ENCODE measurements at places on chromosomes 12 and 14.

GRCh38 chr12:18479256-18479655, 217.9 kb downstream of the PIK3C2G start:
- DNase-seq: no peak

DNA sequence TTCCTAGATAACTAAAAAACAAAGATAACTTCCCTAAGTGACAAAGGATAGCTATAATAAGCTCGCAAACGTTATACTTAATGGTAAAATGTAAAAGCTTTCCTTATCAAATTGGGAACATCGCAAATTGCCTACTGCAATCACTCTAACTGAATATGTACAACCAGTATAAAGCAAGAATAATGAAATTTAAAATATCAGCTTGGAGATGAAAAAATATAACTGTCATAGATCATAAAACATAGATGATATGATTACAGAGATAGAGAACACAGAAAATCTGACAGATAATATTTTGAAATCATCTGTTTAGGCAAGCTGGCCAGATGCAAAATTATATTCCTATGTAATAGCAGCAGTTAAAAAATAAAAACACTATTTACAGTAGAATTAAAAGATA, 64.0 kb downstream of the BCAT1 start:
- no peak for DNase-seq

DNA sequence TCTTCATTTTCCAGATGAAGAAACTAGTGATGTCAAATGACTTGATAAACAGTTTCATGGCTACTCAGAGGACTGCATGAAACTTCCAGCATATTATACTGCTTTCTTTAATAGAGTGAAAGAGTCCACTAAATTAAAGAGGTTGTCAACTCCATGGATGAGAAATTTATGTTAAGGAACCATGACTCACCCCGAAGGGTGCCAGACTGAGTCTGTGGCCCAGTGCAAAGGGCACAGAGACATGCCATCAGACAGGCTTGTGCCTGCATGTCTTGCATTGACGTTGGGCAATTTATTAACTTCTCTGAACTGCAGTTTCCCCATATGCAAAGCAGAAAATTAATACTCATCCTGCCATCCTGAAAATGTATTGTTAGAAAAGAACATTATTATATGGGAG, 382.4 kb downstream of the APAF1 start:
- DNase-seq: no peak

- DNase-seq: no peak
Measured at GRCh38 chr12:113142173-113142885, 6.8 kb upstream of the RASAL1 start.

GRCh38 chr14:98935921-98936320, 336.1 kb downstream of the BCL11B start:
- DNase-seq: no peak

DNA sequence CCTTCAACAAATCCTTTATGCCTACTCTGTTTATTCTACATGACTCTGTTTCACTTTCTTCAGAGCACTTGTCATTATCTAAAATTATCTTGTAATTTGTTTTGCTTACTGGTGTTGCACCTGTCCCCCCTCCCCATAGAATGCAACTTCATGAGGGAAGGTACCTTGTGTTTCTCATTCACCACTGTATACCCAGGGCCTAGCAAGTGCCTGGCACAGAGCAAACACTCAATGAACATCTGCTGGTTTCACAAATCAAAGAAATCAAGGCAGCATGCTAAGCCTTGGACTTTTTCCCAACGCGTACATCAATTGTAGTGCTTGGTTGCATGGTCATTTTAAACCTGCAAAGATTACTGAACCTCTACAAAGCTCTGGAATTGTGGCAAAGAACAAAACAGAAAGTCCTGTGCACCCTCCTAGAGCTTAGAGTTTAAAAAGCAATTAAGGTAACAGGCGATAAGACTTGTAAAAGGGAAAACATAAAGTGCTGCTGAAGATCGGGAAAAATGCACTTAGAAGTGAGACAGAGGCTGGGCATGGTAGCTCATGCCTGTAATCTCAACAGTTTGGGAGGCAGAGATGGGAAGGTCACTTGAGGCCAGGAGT, 479.1 kb downstream of the MED13L start:
- DNase-seq: no peak

DNA sequence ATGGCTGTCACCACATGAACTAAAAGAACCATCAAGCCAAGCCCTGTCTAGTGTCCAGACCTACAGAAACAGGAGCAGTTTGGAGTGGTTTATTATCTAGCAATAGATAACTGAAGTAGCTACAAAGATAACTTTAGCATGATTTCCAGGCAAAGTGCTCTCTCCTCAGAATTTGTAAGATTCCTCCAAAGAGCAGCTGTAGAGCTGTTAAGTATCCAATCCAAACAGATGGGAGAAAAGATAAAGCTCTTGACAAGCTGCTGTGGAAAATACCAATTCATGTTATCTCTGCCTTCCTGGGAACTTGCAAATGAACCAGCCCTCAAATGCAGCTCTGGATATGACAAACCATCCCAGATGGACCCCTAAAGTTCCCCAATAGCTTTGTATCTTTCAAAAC, 78.9 kb upstream of the RESF1 start:
- DNase-seq: no peak

DNA sequence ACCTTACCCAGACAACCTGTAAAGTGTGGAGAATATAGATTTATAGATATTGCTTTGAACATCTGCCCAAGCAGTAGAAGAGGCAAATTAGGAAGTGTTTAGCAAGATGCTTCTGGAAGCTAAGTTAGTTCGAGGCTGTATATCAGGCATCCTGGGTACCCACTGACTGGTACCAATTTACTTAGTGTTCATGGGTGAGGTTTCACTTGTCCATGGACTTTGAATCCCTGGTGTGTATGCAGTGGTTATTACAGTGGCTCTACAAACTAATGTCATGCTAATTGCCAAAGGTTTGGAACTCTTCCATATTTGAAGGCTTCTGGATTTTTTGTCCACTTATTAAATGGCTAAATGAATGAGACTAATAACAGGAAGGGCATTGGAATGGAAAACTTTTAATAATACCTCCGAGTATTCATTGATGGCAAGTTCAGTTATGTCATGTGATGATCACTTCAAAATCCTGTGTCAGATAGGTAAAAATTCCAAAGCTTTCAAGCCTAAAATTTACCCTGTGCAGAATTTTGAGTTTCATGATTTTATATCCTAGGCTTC, at the start of gene OR4E2:
Gene OR4E2 (plus strand): TSS at position 505 of the 555 bp plus-strand sequence. CDS start 11,248 bp downstream, outside the sequence.
- DNase-seq: no peak

GRCh38 chr14:99513183-99513694, 32.0 kb downstream of the CCNK start:
- DNase-seq: no peak

GRCh38 chr12:70964867-70965510, 44.5 kb upstream of the PTPRR start:
- DNase-seq: no peak

- no peak for DNase-seq
Measured at GRCh38 chr14:95065411-95065810, 91.9 kb downstream of the DICER1 start.

DNA sequence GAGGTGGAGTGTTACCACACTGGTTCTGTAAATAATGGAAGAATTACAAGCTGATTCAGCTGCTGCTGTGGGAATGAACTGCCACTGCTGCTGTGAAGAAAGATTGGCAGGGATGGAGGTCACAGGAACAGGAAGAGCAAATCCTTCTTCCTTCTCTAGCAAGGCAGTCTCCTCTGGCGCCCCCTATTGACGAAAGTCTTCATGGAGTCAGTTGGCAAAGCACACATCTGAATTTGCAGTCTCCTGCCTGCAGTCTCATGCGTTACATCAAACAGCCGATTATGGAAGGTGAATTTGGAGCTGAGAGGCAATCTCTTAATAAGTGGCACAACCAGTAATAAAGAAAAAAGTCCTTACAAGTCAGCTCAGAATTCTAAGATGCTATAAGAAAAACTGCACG, 106.0 kb upstream of the TMTC1 start:
- DNase-seq: no peak

DNA sequence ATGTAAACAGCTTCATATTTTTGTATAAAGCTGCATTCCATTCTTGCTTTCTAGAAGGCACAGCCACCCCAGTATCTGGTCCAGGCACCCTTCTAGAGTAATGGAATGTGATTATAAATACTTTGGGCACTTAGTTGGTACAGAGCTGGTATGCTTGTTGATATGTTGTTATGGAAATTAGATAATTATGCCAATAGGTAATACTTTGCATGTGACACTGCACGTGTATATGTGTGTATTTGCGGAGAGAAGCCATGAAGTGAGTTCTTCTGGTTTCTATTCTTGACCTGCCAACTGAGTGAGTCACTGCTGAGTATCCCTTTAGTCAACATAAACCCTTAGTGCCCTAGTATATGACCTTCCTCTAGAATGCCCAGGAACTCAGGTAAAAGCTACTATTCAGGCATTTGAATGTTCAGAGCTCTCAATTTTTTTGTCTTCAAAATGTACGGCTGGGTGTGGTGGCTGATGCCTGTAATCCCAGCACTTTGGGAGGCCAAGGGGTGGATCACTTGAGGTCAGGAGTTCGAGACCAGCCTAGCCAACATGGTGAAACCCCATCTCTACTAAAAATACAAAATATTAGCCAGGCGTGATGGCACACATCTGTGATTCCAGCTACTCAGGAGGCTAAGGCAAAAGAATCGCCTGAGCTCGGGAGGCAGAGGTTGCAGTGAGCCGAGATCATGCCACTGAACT, 6.2 kb upstream of the TCP11L2 start:
- DNase-seq: no peak

DNA sequence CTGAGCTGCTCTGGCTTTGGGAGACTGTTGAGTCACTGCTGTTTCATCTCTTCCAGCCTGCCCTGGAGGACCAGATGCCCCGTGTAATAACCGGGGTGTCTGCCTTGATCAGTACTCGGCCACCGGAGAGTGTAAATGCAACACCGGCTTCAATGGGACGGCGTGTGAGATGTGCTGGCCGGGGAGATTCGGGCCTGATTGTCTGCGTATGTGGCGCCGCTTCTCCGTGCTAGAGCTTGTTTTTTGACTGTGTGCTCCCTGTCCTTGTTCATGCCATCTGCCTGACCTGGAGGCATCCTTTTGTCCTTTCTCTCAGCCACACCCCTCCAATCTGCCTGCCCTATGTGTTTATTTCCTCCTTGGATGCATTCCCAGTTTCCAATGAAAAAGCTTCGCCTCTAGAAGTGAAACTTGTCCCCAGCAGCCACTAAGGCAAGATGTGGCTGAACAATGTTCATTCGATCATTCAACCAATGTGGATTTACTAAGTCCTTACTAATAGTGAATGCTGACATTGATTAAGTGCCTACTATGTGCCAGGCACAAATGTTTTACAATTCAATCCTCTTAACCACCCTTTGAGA, 98.6 kb downstream of the NT5DC3 start:
- no peak for DNase-seq

GRCh38 chr12:40238266-40238902, 13.6 kb downstream of the LRRK2 start:
- DNase-seq: no peak

DNA sequence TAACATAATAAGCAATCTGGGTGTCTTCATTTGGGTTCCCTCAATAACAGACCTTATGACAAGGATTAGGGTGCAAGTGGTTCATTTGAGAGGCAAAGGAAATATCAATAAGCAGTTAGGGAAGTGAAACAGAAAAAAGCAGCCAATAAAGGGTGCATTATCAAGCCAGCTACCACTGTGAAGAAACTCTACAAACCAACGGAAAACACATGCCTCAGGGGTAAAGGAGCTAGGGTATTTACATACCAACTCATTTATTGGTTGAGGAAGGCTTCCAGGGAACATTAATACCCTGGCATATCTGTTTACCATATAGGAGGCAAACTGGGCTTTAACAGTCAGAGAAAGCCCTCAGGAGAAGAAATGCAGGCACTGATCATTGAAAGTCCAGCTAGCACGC, 22.7 kb upstream of the IFNG-AS1 start:
- no peak for DNase-seq

DNA sequence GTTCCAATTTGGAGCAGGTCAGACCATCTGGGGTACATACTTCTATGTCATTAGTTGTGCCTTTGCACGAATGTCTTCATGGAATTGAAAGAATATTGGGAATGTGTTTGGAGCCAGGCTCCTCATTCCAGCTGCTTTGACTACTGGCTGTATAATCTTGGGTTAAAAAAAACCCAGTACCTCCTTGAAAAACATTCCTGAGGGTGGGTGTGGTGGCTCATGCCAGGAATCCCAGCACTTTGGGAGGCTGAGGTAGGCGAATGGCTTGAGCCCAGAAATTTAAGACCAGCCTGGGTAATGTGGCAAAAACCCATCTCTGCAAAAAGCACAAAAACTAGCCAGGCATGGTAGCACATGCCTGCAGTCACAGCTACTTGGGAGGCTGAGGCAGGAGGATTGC, 125.6 kb downstream of the TTC8 start:
- no peak for DNase-seq

DNA sequence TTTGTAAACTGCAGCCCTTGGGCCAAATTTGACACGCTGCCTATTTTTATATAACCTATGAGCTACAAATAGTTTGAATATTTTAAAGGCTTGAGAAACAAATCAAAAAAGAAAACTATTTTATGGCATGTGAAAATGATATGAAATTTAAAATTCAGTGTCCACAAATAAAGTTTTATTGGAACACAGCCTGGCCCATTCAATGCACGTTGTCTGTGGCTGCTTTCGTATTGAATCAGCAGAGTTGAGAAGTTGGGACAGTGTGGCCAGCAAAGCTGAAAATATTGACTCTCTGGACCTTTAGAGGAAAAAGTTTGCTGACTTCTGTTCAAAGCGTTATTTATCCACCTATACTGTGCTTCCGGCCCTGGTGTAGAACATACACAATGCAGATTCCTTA, 654.2 kb downstream of the MED13L start:
- DNase-seq: no peak

DNA sequence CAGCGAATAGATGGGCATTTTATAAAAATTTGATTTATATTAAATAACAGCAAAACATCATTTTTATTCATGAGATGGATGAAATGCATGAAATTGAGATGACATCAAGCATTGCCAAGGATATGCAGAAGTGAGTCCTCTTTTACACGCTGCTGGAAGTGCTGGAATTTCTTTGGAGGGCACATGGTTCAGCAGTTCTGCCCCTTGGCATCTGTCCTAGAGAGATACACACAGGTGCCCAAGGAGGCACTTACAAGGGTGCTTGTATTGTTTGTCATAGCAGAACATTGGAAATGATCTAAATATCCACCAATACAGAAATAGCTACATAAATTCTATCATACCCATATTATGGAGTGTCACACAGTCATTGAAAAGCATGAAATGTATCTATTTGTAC, 441.1 kb upstream of the TMPO start:
- DNase-seq: no peak

GRCh38 chr12:31018106-31018789, 55.4 kb upstream of the DDX11 start:
- no peak for DNase-seq

DNA sequence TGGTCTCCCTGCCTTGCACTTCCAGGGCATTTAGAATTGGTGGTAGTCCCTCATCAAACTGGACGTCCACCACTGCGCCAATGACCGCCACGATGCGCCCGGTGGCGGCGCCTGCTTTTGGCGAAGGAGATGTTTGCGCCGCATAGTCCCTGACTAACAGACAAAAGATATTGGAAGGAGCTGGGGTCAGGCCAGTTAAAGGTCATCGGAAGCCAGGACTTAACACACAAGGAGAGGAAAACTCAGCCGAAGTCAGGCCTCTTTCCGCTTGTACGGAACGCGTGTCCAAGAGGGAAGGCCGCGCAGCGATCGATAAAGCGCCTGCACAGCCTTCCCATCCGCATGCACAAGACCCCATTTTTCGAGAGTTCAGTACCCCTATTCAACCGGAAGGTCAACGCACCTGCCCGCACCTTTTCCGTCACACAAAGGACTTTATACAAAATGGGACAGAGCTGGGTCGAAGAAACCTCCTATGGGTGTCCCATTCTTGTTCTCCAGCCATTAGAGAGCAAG, 525 bp downstream of the ATP5F1B start:
- DNase-seq: no peak

- DNase-seq: no peak
Measured at GRCh38 chr12:738712-739111, 13.7 kb upstream of the WNK1 start.

Measured in stimulated activated CD8-positive, alpha-beta memory T cell treated with anti-CD3 and anti-CD28 coated beads, Interleukin-2, amount 100 ng/mL, for 1 hour (primary cell).